ENCODE measurements at places on chromosomes 4 and X. TPM values are rescaled to one million over a fixed set of nuclear protein-coding genes. Genes with fewer than 3 reads are reported as not detected.

HNRNPD gene
- 70.4 TPM for total RNA-seq

MAPK10 gene
- 5.5 TPM for total RNA-seq

RASL11B gene
- total RNA-seq, result 1.5 TPM

TEC gene
- 0.51 TPM for total RNA-seq

BTK gene
- total RNA-seq, result not detected

GSX2 gene
- total RNA-seq, result not detected

PTPN13 gene
- total RNA-seq, result 46.8 TPM

FAM133A gene
- not detected for total RNA-seq

DGKK gene
- not detected for total RNA-seq

ZNF518B gene
- total RNA-seq, result 18.3 TPM

AFF1 gene
- total RNA-seq, result 17.1 TPM

UTP14A gene
- total RNA-seq, result 15.6 TPM

CCDC110 gene
- 0.05 TPM for total RNA-seq

CXCL3 gene
- 2.2 TPM for total RNA-seq

CXorf49B gene
- not detected for total RNA-seq

TGIF2LX gene
- total RNA-seq, result not detected

RPS6KA6 gene
- 3.8 TPM for total RNA-seq

FMR1 gene
- 9.1 TPM for total RNA-seq

ZFP42 gene
- 0.33 TPM for total RNA-seq

APEX2 gene
- total RNA-seq, result 23.6 TPM

SOX3 gene
- not detected for total RNA-seq

SPARCL1 gene
- not detected for total RNA-seq

RHOXF2B gene
- not detected for total RNA-seq

NAT8L gene
- total RNA-seq, result not detected

RIBC1 gene
- total RNA-seq, result 0.74 TPM

ODAPH gene
- total RNA-seq, result not detected

Measured in airway epithelial cell (primary cell).